Foreskin keratinocyte (primary cell): ENCODE measurements at places on chromosomes 6 and 20.

GRCh38 chr6:83047065-83047754, 18.4 kb downstream of the UBE3D start:
- no peak for DNase-seq

DNA sequence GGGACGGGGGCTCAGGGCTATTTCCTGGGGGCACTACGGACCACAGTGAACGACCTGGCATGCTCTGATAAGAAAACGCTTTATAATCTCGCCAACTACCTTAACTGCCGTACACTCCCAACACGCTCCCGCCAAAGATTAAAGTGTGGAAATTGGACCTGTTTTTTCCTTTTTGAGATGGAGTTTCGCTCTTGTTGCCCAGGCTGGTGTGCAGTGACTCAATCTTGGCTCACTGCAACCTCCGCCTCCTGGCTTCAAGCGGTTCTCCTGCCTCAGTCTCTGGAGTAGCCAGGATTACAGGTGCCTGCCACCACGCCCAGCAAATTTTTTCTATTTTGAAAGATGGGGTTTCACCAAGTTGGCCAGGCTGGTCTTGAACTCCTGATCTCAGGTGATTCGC, 346 bp upstream of the SLC44A4 start:
- peak; percentile 47 for DNase-seq

DNA sequence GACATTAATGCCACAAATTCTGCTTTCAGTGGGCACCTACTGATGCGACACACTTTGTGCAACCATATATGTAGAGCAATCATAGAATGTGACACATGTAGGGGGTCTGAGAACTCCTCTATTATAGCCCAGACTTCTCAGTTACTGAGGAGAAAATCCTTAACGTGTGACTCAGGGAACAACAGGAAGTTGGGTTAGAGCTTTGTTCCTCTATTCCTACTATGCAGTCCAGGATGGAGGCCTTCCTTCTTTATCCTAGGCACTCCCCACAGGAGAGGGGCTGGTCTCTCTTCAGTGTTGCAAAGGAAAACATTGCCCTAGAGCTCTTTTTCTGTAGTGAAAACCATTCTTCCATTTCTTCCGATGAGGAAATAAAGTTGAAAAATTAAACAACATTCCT, 39.6 kb upstream of the RCAN2 start:
- DNase-seq = no peak

DNA sequence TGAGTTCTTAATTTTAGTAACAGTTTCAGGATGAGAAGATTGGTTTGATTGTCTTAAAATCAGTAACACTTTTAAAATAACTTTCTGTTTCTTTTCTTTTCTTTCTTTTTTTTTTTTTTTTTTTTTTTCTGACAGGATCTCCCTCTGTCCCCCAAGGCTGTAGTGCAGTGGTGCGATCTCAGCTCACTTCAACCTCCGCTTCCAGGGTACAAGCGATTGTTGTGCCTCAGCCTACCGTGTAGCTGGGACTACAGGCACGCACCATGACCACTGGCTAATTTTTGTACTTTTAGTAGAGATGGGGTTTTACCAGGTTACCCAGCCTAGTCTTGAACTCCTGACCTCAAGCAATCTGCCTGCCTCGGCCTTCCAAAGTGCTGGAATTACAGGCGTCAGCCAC, 33.7 kb upstream of the KCNQ5 start:
- DNase-seq = no peak

DNA sequence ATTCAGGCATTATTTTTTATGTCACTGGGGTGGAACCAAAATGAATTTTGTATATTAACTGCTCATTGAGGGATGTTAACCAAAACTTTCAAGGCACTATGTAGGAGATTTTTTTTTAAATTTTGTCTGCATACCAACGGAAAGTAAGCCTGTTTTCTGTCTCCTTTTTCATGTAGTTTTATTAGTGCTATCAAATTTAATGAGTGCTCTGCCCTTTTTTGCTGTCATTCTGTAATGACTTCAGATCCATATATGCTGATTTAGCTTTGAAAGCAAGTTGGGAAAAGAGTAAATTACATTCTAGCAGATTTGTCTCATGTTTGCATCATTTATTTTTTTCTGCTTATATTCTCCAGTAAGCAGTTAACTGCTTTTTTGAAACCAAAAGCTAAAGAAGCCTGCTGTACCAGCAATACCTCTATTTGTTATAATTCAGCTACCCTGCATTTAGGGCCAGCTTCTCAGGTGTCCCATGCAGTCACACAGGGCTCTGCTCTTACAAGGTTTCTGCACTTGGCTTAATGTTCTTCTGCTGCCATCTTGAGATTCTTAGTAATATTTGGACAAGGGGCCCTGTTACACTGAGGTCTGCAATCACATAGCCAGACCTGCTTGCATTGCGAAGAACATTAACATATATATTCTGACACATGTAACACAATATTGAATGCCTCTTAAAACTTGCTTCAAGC, 429.0 kb downstream of the UTRN start:
- DNase-seq = no peak

- DNase-seq = no peak
Measured at GRCh38 chr20:33394718-33395117, 6.6 kb downstream of the CDK5RAP1 start.

- no peak for DNase-seq
Measured at GRCh38 chr20:34459209-34459897, 56.9 kb upstream of the DYNLRB1 start.

DNA sequence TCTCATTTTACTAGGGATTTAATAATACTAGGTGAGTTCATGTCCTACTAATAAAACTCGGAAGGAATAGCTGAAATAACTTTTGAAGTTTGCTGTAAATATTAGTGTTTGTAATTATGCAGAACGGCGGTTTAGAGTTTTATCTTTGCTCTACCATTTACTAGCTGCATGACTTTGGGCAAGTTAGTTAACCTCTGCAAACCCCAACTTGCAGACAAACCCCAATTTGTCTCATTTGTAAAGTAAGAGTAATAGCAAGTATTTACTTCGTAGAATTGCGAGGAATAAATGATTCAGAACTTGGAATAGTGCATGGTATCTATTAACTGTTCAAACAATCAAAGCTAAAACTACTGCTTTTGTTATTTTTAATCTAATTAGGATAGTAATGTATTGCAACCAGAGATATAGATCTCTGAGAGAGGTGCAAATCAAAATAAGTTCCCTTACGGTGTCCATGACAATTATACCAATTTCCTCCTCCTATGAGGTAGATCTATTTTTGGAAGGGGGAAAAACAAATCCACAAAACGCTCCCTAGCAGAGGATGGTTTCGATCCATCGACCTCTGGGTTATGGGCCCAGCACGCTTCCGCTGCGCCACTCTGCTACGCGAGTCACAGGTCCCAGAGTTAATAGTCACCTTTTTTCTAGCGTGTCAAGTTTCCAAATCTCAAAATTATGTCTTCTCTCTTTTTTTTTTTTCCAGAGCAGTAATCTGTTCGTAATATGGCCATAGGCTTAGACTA, 35.1 kb upstream of the BTN3A2 start:
- DNase-seq = peak; percentile 59

GRCh38 chr6:56904068-56904467, 50.8 kb upstream of the BEND6 start:
- peak; percentile 49 for DNase-seq

GRCh38 chr20:53646550-53646949, 52.9 kb upstream of the ZNF217 start:
- no peak for DNase-seq

DNA sequence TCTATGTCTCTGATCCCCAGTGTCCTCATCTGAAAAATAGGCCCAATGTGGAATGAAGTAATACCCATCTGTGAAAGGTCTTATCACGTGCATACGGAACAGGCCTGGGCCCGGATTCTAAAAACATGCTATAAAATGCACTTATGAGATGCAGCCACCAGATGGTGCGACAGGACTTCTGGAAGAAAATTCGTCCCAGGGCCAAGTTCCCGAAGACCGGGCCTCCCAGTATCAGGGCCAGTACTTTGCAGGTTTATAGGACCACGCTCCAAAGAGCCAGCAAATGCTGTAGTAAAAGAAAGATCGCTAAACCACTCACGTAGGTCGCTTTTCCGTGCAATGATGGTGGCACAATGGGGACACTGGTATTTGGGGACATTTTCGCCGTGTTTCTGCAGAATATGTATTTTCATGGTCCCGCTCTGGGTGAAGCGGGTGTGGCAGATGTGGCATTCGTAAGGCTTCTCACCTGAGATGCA, 10.6 kb downstream of the CTCFL start:
- peak; percentile 44 for DNase-seq

DNA sequence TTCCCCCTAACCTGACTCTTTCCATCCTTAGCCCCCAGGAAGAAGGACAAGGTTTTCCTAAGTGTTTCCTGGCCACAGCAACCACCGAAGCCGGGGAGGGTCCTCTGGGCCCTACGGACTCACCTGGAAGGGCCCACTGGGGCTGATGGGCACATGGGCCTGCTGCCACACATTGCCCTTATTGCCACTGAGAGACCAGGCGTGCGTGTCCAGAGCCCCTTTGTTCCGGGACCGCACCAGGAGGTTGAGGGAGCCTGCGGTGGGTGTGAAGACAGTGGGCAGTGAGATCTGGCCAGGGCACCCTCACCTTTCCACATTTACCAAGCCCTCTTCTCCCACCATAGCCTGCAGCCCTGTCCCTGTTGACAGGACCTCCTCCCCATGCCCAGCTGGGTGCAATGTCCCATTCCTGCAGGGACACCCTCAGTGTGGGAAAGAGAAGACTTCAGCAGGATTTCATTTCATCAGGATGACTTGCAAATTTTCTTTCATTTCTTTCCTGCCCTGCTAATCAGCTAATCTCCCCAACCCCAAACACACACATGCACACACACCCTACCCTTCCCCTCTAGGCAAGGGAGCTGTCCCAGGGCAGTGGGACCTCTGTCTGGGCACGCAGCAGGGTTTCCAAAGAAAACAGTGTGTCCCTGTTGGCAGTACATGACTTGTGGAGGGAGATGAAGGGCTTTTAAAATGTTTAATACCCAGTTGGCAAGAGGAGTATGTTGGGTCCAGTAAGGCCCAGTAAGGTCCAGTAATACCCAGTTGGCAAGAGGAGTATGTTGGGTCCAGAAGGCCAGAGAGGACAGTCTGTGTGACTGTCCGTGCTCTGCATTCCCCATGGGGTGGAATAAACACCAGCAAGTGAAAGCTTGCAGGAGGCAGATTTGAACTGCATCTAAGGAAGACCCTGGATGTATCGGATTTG, 59.0 kb downstream of the MDGA1 start:
- no peak for DNase-seq

DNA sequence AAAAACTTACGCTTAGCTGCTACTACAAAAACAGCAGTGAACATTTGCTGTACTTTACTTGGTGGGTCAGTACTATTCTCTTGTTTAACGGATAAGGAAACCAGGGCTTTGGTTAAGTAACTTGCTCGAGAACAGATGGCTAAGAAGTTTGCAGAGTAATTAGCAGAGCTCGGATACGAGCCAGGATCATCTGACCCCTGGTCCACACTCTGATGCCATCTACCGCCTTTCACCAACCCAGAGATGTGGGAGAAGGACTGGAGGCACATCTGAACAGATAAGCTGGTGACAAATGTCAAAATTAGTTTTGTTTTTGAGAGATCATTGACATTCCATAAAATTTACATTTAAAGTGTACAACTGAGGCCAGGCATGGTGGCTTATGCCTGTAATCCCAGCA, 18.9 kb upstream of the RPL7L1 start:
- no peak for DNase-seq

DNA sequence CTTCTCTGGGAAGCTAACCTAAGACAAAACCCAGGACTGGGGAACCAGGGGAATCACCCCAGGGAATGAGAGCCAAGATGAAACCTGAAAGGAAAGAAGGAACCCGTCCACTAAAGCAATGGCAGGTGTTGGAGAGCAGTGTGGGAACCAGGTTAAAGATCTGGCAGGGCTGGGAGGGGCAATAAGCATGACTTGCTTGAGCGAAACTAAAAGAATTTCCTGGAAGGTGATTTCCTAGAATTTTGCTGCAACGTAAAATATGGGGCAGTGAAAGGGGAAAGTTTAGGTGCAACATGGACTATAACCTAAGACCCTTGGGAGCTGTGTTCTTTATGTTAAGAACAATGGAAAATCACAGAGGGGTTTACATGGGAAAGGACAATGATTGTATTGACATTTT, 126.2 kb upstream of the SSTR4 start:
- no peak for DNase-seq

DNA sequence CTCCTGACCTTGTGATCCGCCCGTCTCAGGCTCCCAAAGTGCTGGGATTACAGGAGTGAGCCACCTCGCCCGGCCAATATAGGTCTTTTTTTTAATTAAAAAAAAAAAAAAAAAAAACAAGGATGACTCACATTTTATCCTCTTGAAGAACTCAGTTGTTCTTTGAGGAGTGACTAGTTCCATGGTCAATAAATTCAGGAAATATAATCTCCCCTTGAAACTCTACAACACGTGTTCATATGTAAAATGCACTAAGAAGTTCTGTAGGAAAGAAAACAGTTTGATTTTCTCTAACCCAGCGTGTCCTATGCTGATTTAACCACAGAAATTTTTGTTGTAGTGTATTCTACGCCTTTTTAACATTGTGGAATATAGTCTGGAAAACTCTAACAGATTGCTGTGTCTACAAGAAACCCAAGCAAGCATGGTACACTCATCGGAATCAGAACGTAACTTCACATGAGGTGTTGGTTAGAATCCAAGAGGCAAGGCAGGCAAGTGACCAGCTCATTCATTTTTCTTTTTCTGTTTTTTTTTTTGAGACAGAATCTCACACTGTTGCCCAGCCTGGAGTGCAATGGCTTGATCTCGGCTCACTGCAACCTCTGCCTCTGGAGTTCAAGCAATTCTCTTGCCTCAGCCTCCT, 79.0 kb upstream of the ZNF217 start:
- DNase-seq = no peak

DNA sequence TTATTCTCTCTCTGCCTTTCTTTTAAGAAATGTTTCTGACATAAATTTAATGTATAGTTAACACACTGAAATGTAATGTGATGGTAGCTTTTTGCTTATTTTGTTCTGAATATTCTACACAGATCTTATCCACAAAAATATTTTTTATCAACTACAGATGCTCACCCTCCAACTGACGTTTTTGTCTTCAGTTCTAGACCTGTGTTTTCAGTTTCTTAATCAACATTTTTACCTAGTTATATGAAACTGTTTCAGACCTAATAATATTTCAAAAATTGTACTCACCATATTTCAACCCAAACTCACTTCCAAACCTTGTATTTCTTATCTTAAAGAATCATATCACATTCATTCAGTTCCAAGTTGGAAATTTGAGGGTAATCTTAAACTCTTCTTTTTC, 452.8 kb downstream of the RFPL4B start:
- no peak for DNase-seq

DNA sequence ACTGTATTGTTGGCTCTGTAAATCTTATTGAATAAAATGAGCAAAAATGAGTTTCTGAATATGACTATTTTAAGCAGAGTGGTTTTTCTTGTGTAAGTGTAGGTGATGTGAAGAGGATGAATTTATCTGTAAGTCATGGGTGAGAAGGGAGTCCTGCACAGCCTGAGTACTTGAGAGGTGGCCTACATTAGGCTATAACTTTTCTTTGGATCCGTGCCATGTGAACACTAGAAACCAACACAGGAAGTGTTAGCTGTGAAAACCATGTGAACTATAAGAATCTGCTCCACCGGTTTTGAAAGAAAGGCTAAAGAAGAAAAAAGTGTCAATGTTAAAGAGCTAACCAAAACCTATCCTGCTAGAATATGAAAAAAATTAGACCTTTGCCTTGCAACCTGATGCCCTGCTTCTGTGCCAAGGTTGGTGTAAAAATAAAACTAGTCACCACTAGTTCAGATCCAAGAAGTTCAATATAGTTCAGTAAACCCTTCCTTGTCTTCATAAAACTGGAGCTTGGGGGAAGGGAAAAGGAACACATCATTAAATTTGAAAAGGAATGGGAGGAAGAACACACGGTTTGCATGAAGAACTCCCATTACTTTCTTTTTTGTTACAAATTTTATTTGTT, 21.3 kb downstream of the PLCB1 start:
- DNase-seq = no peak
